ENCODE measurements at places on chromosomes 2 and 18. TPM values are rescaled to one million over a fixed set of nuclear protein-coding genes. Genes with fewer than 3 reads are reported as not detected.

GRCh38 chr2:74097574-74097973 lies 50.1 kb downstream of the BOLA3 start:
- no peak for DNase-seq

ALPG gene
- not detected for total RNA-seq

- DNase-seq, result no peak
Measured at GRCh38 chr2:239594019-239594771, 193.4 kb upstream of the HDAC4 start.

TEX44 gene
- not detected for total RNA-seq

GRCh38 chr2:32810909-32811495 lies 135.8 kb upstream of the LTBP1 start:
- DNase-seq, result peak; percentile 12

DCDC2C gene
- total RNA-seq, result not detected

UGT1A3 gene
- total RNA-seq, result not detected

DNA sequence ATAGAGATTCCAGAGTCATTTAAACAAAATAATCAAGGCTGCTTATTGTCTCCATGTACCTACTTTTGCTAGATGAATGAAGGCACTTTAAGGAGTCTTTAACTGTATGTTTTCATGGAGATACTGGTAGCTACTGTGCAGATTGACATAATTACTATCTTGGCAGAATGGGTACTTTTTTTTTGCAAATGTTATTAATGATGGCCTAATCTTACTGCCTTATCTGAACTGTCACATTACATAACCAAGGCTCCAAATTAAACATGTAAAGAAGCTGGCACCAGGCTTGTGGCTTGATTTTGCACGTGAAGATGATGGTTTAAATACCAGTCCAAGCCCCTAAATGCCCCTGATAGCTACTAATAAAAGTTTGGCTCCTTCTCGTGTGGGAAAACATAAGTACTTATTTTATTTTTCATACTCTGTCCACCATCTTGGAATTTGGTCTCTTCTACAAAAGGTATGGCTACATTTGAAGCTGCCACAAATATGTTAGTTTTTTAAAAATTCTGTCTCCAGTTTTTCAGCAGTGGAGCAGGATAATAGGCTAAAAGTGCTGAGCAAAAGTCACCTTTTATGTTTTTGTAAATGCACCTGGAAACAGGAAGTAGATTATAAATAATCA lies 4.1 kb downstream of the TRIB2 start:
- DNase-seq, result no peak

DNA sequence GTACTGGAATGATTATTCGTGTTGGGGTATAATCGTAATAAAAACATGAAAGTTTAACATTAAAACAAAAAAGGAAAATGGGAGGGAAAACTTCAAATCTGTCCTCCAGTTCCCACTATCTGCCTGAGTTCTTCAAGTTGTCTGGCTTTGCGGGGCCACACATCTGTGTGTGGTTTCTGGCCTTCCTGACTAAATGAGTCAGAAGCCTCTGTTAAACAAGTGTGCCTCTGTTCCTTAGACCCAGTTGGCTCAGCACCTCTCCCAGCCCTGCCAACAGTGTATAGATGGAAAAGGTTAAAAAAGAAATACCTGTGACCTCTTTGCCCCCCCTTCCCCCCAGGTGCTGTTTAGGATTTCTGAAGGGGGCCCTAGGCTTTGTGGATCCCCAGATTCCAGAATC lies 30.2 kb downstream of the XDH start:
- peak; percentile 88 for DNase-seq

DNA sequence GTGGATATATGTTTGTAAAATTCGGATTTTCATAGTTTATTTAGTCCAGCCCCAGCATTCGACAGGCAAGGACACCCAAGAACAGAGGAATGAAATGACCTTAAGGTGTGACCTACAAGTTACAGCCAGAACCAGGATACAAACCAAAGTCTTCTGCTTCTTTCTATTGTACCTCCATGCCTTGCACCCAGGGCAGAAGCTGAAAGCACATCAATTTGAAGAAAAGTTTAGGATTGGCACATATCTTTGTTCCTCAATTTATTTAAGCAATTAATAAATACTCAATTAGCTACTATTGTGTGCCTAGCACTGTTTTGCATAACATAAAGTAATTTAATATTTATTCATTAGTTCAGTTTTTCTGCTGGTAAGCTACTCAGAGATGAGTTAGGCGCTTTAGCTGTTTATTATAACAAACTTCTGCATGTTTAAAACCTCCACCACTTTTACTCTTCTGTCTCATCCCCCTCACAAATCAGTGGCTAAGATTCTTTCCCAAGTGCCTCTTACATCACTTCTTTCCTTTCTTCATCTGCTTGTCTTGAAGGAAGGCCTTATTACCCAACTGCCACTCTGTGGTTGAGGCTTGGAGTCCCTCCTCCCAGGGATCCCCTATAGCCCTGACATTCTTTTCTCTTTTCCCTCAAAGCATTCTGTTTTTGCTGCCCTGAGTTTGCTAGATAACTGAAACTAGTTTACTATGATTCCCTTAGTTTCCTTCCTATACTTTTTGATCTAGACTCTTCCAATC lies 37.1 kb upstream of the DARS1 start:
- no peak for DNase-seq

GNAL gene
- 0.15 TPM for total RNA-seq

DNA sequence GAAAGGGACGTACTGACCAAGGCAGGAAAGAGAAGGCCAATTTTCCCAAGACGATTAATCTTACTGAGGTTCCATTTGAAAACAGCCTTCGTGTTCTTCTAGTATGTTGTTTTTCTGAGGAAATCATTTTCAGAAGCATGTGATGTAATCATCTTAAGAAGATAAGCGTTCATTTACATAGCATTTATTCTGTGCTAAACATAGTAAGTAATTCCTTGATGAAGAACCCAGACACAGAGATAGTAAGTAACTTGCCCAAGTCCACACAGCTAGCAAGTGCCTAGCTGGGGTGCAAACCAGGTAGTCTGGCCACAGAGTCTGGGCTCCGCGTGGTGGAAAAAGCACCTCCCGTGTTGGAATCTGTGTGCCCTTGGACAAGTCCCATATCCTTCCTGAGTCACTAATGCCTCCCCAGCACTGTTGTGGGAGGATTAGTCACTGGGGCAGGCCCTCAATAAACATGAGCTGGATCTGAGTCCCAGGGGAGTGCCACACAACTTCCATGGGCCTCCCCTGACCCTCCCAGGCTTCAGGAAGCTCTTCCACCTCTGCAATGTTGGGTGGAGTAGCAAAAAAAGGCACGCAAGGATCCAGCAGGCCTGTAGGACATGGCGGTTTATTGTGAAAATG lies 26.9 kb upstream of the ASAP2 start:
- DNase-seq, result peak; percentile 88

DNA sequence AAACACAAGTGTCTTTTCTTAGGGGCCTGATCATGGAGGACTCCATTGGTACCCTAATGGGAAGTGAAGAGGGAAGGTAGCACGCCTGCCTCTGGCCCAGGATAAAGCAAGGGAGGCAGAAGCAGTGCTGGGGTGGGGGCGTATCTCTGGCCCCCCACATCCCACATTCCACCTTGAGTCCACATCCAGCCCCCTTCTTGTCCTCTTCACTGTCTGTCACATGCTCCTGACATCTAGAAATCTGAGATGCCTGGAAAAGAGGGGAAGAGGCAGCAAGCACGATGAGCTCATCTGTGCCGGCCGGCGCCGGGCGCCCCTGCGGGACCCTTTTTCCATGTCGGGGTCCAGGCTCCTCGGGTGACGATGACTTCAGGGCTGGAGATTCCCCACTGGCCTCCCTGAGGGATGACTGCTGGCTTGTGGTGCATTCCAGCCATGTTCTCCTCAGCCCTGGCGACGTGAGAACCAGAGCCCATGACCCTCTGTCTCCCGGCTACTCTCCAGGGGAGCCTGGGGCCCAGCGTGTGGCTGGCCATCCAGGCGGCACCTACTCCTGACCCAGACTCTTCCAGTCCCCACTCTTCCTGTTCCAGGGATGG lies 277.5 kb downstream of the DYSF start:
- DNase-seq, result no peak

GRCh38 chr18:78407466-78407844 lies 572.2 kb upstream of the SALL3 start:
- no peak for DNase-seq

DNA sequence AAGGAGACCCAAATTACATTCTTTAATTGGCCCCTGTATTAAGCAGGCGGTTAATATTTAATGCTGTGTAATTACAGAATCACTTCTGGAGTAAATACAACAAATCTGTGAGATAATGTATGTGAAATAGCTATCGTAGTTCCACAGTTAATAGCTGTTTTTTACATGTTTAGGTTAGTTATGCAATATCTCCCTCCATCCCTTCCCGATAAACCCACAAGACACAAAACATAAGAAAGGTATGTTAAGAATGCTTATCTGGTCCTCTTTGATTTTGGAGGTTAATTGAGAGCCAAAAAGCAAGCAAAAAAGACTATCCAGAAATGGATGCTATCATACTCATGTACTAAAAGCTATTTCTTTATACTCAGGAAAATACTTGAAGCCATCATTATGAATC lies 49.1 kb downstream of the ZNF638 start:
- no peak for DNase-seq

DNA sequence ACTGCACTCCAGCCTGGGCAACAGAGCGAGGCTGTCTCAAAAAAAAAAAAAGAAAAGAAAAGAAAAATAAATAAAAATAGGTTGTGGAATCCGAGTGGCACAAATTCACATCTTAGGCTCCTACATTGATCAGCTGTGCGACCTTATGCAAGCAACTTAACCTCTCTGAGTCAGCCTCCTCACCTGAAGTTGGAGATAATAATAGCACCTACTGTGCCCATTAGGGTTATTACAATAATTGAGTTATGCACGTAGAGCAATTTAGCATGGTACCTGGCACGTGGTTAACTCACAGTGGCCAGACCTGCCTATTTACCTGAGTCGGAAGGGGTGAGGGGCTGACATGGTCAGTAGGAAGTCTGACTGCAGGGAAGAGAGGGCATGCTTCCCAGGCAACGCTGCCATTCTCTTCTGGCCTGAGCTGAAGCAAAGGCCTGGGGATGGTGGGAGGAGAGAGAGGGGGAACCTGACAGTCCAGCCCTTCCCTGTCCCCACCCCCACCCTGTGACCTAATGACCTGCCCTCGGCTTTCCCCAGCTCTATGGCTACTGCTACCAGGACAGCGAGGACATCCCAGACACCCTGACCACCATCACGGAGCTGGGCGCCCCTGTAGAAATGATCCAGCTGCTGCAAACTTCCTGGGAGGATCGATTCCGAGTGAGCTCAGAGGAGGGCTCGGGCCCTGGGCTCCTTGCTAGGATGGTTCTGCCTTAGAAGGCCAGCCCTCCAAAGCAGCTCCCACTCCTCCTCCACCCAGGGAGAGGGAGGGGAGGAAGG lies 5.1 kb downstream of the PKDCC start:
- no peak for DNase-seq

UGT1A8 gene
- not detected for total RNA-seq

DNA sequence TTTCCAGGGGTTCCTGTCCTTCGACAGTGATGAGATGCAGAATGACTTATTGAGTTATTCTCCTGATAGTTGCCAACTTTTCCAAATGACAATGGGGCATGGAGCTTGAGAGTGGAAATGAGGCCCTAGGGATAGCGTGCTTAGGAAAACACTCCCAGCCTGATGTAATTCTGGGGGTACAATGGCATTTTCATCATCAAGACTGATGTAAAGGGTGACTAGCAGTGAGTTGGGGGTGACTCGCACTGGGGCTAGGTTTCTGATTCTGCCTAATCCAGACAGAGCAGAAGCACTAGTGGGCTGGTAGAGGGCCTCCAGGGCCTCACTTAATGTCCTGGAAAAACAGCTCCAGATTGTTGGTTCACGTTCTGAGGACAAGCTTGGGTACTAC lies 34.0 kb upstream of the IL37 start:
- DNase-seq, result no peak

GRCh38 chr18:26710470-26711096 lies 154.9 kb downstream of the AQP4 start:
- DNase-seq, result peak; percentile 41

PPP1R1C gene
- total RNA-seq, result 5.2 TPM

- DNase-seq, result no peak
Measured at GRCh38 chr2:55418072-55418471, 1.6 kb downstream of the CCDC88A start.

DNA sequence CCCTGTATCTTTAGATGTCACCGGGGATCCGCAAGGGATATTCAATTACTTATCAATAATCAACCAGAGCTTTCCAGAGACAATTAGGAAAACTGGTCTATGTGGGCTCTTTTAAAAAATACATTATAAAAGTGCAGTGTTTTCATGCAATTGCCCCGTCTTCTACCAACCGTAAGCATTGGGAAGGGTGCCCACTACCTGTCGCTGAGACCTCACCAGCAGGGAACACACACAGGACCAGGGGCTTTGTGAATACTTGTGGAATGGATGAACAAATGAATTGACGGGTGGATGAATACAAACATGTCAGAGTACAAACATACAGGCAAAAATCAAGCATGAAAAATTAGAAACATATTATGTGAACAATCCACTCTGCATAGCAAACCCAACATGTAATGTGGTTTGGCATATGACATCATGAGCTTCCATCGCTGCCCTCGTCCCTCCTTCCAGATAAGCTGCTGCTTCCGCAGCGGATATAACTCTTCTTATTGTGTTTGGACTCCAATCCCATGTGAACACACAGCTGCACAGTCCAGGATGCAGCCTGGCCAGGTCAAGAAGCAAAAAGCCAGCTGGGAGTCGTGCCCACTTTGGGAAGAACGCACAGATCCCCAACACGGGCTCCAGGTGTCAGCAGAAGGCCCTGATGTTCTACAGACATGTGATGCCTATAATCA lies 5.3 kb downstream of the FHL2 start:
- no peak for DNase-seq

DNA sequence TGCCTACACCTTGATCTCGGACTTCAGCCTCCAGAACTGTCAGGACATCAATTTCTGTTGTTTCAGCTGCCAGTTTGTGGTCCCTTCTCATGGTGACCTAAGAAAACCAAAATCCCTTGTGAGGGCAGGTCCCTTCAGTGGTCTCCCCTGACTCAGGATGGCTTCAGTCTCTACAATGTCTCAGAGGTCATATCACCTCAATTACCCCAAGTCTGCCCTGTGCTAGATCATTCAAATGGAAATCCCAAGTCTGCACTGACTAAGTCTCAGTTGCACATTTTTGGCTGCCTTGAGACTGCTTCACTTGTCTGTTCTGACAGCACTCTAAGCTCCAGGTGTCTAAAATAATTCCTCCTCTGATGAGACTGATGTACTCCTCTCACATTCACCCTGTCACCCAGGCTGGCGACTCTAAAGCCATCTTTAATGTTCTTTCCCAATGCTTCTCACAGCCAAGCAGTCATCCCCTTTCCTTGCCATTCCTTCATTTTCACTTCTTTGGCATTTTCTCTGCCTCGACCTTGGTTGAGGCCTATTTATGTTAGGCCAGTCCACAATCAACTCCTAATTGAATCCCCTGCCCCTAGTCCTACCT lies 470.8 kb downstream of the DLGAP1 start:
- no peak for DNase-seq

SLC19A3 gene
- not detected for total RNA-seq

- no peak for DNase-seq
Measured at GRCh38 chr18:785242-785641, 26.8 kb downstream of the YES1 start.

DNA sequence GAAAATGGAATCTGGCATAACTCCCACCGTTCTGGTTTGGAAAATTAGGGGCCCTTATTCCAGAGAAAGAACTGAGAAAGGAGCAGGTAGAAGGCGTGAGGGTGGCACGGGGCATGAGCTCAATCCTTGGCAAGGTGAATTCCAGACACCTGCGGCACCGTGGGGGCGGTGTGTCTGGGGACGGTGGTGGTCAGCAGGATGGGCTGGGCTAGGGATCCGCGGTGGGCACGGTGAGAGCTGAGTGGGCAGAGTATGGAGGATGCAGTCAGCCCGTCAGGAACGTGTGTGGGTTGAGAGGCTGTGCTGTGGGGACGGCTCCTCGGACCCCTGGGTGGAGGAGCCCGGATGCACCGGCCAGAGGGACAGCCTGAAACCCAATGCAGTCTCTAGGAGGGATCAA lies 61.1 kb downstream of the GNAL start:
- DNase-seq, result no peak
